ENCODE measurements at places on chromosomes 16 and 17. TPM values are rescaled to one million over a fixed set of nuclear protein-coding genes. Genes with fewer than 3 reads are reported as not detected.

The SYT17 gene
- total RNA-seq: not detected

The BAIAP3 gene
- 1.7 TPM for total RNA-seq

The CWC25 gene
- 27.5 TPM for total RNA-seq

The KRTAP2-1 gene
- total RNA-seq: not detected

The TP53TG3C gene
- not detected for total RNA-seq

The C16orf92 gene
- total RNA-seq: not detected

The GJD3 gene
- total RNA-seq: 0.26 TPM

All from activated naive CD4-positive, alpha-beta T cell treated with anti-CD3 and anti-CD28 coated beads, Interleukin-2, amount 10 ng/mL, durations not matched to agents 5 hours and 36 hours (primary cell).